ENCODE measurements at places on chromosomes 6 and 20. TPM values are rescaled to one million over a fixed set of nuclear protein-coding genes. Genes with fewer than 3 reads are reported as not detected.

Gene NKX2-2
- not detected for total RNA-seq

DNA sequence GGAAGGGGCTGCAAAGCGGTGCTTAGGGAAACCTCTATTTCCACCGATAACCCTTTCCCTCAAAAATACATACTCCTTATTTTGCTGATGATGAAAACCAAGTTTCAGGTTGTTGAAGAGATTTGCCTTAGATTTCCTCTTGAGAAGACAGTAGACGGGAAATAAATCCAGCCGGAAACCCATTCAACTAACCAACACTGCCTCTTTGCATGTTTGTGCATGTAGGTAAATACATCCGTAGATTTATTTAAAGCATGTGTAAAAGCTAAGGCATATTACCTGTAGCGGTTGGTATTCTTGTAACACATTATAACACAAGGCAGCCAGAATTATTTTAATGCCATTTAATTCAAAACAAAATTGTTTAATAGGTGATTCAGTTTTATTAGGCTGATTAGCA lies 136.3 kb upstream of the SLC22A23 start:
- no peaks in the 10 kb centered on the region for H3K27me3 ChIP-seq
- no peaks in the 10 kb centered on the region for H3K36me3 ChIP-seq
- no peak for DNase-seq
- H3K4me3 ChIP-seq: no peak overlapping the region

DNA sequence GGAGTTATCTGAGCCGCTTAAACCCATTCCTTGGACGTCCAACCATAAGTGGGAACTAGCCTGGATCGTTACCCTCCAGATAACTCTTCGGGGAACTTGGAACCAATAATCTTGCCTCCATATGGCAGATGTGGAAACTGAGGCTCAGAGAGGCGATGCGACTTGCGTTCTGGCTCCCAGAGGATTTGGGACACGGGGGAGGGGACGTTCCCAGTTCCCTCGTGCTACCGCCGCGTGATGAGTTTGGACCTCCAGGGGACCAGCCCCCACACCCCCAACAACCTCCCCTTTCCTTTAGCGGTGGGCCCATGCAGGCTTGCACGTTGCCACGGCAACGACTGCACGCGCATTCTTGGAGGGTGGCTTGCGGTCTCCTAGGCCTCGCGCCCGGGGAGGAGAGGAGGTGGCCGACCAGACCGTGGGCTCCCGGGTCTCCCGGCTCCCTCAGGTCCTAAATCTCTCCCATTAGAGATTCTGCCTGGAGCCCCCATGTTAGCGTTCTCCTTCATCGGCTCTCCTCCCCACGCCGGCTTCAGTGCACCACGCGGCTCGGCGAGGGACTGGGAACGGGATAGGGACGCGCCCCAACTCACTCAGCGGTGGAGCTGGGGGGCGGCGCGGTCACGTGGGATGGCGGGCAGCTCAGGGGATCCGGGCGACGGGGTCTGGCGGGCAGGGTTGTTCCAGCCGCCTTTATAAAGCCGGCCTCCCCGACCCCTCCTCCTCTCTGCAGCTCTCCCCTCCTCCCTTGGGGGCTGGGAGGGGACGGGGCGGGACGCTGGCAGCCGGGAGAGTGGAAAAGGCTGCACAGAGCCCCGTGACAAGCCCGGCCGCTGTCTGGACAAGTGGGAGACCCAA lies at the start of gene PLTP:
Gene PLTP (minus strand): TSS at position 670 of the 858 bp plus-strand sequence. CDS start 703 bp downstream, outside the sequence.
- H3K36me3 ChIP-seq: 0 out of 2 replicates have a peak, but pooled peaks cover 4% of the 10 kb centered on the region
- peak within 1 kb of the TSS; percentile 63 for H3K4me3 ChIP-seq
- DNase-seq: peak; percentile 75
- H3K27ac ChIP-seq: peak within 1 kb of the TSS; percentile 38
- no peaks in the 10 kb centered on the region for H3K27me3 ChIP-seq

DNA sequence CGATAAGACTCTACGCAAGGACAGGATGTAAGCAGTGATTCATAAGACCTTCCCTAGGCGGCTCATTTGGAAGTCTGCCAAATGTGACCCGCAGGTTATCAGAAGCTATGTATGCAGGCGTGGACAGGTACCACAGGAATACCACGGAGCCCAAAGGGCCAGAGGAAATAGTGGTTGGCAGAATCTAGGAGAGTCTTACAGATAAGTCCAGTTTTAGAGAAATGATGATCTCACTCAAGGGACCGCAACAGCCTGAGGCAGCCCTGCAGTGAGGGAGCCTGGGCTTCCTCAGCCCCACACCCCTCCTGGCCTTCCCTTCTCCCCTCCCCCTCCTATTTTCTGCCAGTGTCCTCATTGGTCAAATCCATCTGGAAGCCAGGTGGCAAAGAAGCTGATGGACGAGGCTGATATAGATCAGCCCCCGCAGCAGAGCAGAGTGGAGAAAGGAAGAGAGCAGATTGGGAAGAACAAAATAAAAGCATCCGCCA lies 110.6 kb downstream of the FNDC1 start:
- peaks cover 36% of the 10 kb centered on the region for H3K27me3 ChIP-seq
- no peak for DNase-seq
- no peaks in the 10 kb centered on the region for H3K36me3 ChIP-seq
- no peak overlapping the region for H3K27ac ChIP-seq
- no peak overlapping the region for H3K4me3 ChIP-seq
- no peaks in the 10 kb centered on the region for H3K4me1 ChIP-seq

DNA sequence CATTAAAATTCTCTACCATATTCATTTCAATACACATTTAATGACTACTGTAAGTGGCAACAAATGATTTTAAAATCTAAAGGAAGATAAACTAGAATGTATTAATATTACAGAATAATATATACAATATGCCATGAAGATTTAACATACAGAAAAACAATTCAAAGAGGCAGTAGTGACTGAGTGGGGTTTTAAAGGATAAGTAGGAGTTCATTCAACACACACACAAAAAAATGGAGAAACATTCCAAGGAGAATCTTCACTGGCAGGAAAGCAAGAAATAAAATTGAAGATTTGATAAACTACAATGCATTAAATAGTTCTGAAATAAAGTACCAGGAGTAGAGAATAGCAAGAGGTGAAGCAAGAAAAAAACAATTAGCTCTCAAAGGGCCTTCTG lies 215.1 kb downstream of the IBTK start:
- no peak for DNase-seq
- no peaks in the 10 kb centered on the region for H3K4me1 ChIP-seq
- no peak overlapping the region for H3K4me3 ChIP-seq
- no peak overlapping the region for H3K27ac ChIP-seq
- no peaks in the 10 kb centered on the region for H3K36me3 ChIP-seq

DNA sequence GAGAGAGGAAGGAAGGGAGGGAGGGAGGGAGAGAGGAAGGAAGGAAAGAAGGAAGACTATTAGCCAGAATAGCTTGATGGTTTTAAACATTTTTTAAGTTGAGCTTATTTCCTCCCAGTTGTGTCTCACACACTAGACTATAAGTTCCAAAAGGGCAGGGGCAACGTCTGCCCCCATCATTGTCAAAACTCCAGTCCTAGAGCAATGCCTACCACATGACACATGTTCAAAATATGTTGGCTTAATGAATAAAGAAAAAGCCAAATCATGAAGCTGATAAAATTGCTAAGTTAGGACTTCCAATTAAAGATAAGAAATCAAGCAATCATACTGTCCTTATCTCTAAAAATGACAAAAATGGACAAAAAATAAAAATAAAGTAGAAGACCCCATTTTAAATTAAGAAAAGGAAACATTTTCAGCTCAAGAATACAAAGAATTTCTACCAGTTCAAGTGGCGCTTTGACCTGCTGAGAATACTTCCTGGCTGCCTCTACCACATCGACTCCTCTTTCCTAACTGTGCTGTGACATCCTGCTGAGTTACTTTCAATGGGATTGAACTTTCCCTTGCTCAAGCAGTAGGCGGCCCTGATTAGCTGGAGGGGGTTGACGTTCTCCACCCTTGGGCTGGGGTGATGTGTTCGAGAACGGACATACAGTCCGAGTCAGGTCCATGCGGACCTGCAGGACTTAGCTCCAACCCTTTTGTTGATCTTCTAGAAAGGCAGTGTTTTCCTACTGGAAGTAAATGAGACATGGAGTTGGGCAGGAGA lies 283.9 kb upstream of the FOXQ1 start:
- peaks cover 17% of the 10 kb centered on the region for H3K4me1 ChIP-seq
- no peak for DNase-seq
- no peaks in the 10 kb centered on the region for H3K36me3 ChIP-seq
- no peak overlapping the region for H3K4me3 ChIP-seq
- H3K27me3 ChIP-seq: no peaks in the 10 kb centered on the region

DNA sequence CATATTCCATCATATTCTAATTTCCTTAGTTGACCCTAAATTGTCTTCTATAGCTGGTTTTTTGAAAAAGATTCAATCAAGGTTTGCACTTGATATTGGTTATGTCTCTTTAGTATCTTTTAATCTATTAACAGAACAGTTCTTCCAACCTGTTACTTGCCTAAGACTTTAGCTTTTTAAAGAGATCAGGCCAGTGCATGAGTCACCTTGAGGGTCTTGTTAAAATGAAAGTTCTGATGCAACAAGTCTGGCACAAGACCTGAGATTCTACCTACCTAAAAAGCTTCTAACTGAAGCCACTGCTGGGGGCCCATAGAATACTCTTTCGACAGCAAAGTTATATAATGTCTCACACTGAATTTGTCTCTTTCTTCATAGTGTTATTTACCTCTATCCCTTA lies 3.2 kb downstream of the USP45 start:
- peaks cover 16% of the 10 kb centered on the region for H3K36me3 ChIP-seq
- H3K27me3 ChIP-seq: no peaks in the 10 kb centered on the region
- H3K27ac ChIP-seq: no peak overlapping the region
- DNase-seq: no peak
- H3K4me3 ChIP-seq: no peak overlapping the region
- peaks cover 21% of the 10 kb centered on the region for H3K4me1 ChIP-seq

GRCh38 chr6:21383450-21384085 lies 210.0 kb upstream of the SOX4 start:
- H3K4me3 ChIP-seq: no peak overlapping the region
- peak overlapping the region; percentile 42 for H3K27ac ChIP-seq
- no peaks in the 10 kb centered on the region for H3K27me3 ChIP-seq
- no peak for DNase-seq

GRCh38 chr20:61252601-61253263 lies 671 bp downstream of the CDH4 start:
- no peaks in the 10 kb centered on the region for H3K4me1 ChIP-seq
- no peak overlapping the region for H3K27ac ChIP-seq
- H3K36me3 ChIP-seq: no peaks in the 10 kb centered on the region
- H3K4me3 ChIP-seq: no peak overlapping the region
- DNase-seq: no peak

DNA sequence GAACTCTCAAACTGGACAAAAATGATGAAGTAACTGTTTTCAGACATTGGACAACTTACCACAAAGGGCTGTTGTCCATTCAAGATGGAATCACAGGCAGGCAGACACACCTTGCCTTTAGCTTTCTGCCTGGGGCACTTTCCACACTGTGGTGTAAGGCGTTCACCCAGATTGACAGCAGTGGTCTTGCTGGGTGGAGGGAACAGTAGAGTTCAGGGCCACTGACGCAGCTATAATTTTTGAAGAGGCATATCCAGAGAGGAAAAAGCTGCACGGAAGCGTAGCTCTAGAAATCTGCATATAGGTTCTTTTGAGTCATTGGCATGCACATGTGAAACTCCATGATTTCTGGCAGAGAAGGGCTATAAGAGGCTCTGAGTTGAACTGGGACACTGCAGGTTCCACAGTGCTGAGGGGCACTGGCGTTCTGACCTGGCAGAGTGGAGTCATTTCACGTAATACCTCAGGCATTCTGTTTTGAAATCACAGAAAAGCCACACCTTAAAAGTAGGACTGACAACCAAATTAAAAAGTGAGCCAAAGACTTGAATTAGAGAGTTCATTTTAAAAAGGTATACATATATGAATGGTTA lies 105.0 kb upstream of the EDN1 start:
- H3K27ac ChIP-seq: no peak overlapping the region
- no peaks in the 10 kb centered on the region for H3K27me3 ChIP-seq
- no peaks in the 10 kb centered on the region for H3K36me3 ChIP-seq
- peak; percentile 62 for DNase-seq
- H3K4me3 ChIP-seq: no peak overlapping the region

GRCh38 chr6:118715376-118715775 lies 64.0 kb upstream of the CEP85L start:
- H3K27ac ChIP-seq: no peak overlapping the region
- H3K4me1 ChIP-seq: peaks cover 6% of the 10 kb centered on the region
- no peak for DNase-seq
- H3K36me3 ChIP-seq: no peaks in the 10 kb centered on the region
- H3K27me3 ChIP-seq: no peaks in the 10 kb centered on the region

DNA sequence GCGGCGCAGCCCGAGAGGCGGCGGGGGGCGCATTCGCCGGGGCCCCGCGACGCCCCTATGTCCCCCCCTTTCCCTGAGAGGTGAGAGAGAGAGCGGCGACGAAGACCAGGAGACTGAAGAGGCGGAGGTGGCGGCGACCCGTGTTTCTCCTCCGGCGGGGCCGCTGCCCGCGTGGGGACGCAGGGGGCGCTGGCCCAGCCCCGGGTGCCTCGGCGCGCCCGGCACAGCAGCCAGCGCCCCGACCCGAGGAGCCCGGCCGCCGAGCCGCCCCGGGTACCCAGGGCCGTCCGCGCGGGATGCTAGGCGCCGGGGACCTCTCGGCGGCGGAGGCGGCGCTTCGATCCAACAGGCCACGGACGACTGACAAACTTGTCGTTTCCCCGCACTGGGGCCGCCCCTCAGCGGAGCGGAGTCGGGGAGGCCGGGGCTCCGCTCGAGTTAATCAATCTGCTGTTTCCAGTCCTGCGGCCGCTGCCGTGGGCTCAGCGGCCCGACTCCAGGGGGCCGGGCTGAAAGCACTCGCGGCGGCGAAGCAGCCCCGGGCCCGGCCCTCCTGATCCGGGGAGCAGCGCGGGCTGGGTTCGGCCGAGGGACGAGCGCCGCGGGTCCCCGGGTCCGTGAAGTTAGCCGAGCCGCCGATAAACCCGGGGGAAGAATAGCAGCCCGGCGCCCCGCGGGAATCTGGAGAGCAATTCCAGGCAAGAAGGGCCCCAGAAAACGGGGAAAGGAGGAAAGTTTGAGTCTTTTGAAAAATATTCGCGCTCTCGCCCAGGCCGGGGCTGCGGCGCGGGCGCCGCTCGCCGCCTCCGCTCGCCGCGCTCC lies 631 bp downstream of the MDGA1 start:
- peak overlapping the region; percentile 77 for H3K4me3 ChIP-seq
- no peaks in the 10 kb centered on the region for H3K36me3 ChIP-seq
- H3K27me3 ChIP-seq: peaks cover 42% of the 10 kb centered on the region
- no peak for DNase-seq
- H3K27ac ChIP-seq: no peak overlapping the region
- H3K4me1 ChIP-seq: no peaks in the 10 kb centered on the region

DNA sequence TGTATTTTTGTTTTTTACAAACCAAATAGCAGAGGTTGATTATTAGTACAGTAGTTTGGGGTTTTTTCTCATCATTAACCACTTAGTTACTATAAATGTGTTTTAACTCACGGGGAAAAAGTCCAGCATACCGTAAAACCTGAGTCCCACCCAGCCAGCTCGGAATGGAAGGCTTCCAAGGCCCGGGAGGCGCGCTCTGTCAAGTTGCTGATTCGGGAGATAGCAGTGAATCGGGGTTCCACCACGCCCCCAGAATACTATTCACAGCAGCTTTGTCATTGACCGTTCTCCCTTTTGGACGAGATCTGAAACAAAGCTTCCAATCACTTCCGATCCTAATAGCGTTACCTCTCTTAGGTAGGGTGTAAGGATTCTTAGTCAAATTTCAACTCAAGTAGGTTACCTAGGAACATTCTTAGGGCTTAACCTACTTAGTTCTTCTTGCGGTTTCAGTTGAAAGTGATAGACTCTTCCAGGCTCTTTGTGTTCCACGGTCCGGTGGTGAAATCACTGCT lies 232.8 kb upstream of the QKI start:
- DNase-seq: no peak
- no peaks in the 10 kb centered on the region for H3K27me3 ChIP-seq
- peaks cover 16% of the 10 kb centered on the region for H3K4me1 ChIP-seq
- no peak overlapping the region for H3K4me3 ChIP-seq
- H3K27ac ChIP-seq: no peak overlapping the region
- no peaks in the 10 kb centered on the region for H3K36me3 ChIP-seq

Data from PC-9 (cell line).